ENCODE measurements at places on chromosomes 3 and 15.
A peak's percentile ranks its signal among the peaks of the same experiment; 100 is the strongest.

DNA sequence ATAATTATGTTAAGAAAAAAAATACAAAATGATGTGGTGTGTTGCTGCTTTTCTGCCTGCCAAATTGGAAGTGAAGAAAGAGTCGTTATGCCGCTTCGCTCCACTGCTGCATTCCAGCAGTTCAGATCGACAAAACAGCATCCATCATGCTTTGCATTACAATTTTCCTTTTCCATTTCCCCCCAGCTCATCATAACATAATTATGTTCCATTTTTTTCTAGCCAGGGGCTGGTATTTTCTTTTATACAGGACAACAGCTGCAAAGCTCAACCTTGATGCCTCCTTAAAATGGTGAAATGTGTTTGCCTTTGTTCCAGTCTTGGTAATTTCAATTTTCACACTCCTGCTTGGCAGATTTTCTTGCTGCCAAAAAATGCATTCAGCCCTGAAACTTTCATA is 44.9 kb upstream of the KBTBD12 start:
- DNase-seq, result no peak

DNA sequence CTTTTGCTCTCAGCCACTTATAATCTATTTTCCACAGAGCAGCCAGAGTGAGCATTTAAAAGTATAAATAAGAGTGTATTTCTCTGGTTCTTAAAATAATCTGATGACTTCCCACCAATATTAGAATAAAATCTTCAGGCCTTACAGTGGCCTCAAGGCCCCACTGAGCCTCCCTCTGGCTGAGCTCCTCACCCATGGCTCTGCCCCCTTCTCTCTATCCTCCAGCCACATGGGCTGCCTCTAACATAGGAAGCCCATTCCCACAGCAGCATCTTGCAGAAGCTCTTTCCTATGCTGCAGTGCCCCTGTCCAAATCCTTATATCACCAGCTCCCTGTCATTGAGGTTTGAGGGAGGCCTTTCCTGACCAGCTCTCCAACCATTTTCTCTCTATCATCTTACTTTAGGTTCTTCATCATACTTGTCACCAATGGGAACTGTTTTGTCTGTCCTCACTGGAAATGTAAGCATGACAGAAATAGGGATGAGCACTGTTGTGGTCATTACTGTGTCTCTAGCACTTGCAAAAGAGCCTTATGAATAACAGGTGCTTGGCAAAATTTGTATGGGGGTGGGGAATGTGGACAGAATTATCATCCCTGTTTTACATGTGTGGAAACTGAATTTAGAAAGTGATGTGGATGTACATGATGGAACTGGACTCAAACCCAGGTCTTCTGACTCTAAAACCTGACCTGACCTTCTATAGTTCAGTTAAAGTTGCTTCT is 250.6 kb downstream of the NR1D2 start:
- DNase-seq, result no peak

- DNase-seq, result no peak
Measured at GRCh38 chr3:17605032-17605431, 137.4 kb downstream of the TBC1D5 start.

DNA sequence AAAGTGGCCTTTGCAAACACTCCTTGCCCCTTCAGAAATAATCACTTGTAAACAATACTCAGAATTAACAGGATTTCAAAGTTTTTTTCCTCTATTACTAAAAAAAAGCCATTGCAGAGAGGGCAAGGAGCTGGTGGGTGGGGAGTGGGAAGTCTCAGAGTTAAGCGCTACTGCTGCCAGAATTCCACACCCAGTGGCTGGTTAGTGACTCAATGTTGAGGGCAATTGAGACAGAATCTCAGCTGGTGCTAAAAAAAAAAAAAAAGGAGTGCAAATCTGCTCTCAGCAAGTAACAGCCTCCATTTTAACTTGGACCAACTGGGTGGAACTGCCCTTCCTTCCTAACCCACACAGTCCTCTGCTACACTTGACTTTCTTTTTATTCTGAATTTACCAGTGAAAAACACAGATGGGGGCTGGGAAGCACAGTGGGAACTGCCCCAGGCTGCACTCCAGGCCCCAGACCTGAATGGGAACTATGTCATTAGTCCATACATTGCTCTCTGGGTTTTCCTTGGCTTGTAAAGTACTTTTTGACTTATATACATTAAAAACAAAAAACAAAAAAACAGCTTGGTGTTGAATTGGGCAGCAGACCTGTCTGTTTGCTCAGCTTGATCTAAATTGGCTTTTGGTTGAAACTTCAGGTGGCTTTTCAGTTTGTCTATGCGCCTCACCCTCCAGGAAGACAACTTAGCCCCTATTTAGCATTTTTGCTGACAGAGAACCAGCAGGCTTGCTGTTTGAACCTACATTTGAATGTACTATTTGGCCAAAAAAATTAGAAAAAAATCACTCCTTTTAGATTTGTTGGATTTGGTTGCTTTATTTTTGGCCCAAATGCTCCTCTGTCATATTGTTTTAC is 357.8 kb upstream of the TBL1XR1 start:
- DNase-seq, result no peak

DNA sequence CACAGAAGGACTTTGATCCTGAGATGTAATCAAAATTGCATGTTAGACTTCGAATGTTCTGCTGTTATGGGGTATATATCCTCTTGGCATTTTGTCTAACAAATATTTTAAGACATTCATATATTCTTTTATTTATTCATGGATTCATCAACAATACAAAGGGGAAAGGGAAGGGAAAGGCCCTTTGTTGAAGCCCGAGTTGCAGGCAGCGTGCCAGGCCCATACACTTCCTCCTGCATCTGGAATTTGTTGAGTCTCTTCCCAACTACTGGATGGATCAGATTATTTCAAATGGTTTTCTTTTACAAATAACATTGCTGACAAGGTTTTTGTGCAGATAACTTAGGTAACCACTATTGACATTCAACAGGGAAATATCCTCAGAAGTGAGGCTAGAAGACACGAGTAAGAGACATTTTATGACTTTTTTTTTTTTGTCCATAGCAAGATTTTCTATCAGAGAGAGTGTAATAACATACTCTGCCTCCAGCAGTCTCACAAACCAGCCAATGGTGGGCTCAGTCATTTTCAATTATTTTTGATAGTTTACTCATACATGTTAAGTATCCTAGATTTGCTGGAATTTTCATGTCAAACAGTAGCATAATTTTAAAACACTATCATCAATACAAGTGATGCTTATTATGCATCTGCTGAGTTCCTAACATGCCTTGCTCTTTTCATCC is 94.3 kb downstream of the RPL39L start:
- no peak for DNase-seq

GRCh38 chr15:63353261-63353660 is 28.4 kb downstream of the CA12 start:
- DNase-seq, result no peak

- no peak for DNase-seq
Measured at GRCh38 chr3:185931777-185932612, 5.8 kb downstream of the TRA2B start.

DNA sequence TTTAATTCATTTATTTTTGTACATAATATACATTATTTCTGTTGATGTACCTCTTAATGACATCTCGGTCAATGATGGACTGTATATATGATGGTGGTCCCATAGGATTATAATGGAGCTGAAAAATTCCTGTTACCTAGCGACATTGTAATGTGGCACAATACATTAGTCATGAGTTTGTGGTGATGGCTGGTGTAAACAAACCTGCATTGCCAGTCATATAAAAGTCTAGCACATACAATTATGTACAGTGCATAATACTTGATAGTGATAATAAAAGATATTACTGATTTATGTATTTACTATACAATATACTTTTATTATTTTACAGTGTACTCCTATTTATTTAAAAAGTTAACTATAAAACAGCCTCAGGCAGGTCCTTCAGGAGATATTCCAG is 15.1 kb downstream of the TTC14 start:
- no peak for DNase-seq

DNA sequence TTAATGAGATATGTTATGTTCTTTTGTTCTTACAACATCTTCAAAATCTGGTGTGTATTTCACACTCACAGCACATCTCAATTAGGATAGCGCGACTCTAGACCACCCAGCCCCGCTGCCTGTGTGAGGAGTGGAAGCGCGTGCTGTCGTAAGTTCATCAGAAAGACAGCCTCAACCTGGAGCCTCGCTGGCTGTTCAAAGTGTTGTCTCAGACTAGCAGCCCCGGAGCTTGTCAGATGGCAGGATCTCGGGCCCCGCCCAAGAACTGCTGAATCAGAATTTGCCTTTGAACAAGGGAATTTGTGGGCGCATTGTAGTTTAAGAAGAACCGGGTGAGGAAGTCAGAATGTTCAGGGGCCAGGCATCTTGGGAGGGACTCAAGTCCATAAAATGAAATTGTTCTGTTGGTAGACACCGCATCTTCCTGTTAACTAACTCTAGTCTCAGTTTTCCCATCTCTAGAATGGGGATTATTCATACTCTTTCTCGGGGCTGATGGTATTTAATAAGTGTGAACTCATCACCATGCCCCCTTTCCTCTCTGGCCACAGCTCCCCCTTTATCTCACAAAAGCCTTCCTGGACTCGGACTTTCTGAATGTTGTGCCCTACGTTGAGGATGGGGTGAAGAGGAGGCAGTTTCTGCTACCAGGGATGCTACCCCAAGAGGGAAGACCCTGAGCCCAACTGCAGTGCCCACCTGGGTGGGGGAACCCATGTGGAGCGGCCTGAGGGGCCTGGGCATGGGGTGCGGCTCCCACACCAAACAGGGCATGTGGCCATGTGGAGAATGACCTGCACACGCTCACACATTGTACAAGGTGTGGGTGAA is 40.4 kb downstream of the BHLHE40 start:
- peak; percentile 54 for DNase-seq

DNA sequence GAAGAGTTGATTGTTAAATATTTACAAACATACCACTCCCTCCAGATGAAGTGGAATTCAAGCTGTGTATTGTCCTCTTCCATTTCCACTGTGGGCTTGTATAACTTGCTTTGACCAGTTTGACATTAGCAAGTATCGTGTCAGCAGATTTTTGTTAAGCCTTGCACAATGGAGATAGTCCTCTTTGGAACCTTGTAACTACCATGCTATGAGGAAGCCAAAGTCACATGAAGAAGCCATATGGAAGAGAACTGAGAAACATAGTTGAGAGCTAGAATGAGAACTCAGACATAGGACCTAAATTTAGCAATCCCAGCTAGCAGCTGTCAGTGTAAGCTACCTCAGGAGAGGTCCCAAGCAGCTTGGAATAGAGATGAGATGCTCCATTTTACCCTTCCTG is 889.2 kb downstream of the PDCD6IP start:
- DNase-seq, result no peak

DNA sequence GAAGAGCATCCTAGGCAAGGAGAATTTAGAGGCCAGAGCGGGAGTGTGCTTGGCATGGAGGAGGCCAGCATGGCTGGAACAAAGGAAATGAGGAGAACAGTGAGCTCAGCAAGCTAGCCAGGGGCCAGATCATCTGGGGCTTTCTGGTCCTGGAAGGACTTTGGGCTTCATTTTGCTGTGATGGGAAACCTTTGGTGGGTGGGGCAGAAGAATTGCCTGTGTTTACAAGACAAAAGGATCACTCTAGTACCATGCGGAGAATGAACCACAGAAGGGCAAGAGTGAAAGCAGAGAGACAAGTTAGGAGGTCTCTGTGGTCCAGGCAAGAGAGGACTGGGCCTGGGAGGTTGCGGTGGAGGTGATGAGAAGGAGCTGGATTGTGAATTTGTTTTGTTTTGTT is 61.6 kb upstream of the FOXP1 start:
- no peak for DNase-seq

GRCh38 chr3:11556851-11557644 is 86.7 kb downstream of the VGLL4 start:
- no peak for DNase-seq

- DNase-seq, result no peak
Measured at GRCh38 chr3:112813723-112814171, 32.9 kb downstream of the CD200R1L start.

GRCh38 chr3:69665026-69665737 is 74.1 kb upstream of the MITF start:
- no peak for DNase-seq

GRCh38 chr15:95741830-95742229 is 588.7 kb upstream of the NR2F2 start:
- DNase-seq, result no peak

- DNase-seq, result no peak
Measured at GRCh38 chr3:131694376-131694775, 191.6 kb upstream of the MRPL3 start.

- no peak for DNase-seq
Measured at GRCh38 chr3:27686642-27687041, 35.5 kb downstream of the EOMES start.

DNA sequence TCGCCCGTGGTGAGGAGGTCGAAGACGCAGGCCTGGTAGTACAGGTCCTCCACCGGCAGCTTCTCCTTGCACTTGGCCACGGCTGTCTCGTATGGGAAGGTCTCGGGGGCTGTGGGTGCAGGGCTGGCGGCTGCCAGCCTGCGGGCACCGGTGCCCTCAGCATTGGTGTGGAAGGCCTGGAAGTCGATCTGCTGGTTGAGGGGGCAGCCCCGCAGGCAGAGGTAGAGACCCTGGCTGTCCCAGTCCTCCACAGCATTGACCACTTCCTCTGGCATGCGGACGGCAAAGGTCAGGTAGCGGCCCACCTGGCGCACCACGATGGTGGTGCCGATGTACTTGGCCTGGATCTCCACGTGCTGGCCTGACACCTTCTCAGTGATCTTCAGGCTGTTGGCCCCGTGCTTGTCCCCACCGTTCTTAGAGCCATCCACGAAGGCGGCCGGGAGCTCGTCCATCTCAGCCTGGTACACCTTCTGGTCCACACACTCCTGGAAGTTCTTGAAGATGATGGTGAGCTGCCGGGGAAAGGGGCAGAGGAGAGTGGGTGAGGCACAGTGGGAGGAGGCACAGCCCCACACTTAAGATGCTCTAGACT is 43.7 kb downstream of the RGMA start:
- no peak for DNase-seq

DNA sequence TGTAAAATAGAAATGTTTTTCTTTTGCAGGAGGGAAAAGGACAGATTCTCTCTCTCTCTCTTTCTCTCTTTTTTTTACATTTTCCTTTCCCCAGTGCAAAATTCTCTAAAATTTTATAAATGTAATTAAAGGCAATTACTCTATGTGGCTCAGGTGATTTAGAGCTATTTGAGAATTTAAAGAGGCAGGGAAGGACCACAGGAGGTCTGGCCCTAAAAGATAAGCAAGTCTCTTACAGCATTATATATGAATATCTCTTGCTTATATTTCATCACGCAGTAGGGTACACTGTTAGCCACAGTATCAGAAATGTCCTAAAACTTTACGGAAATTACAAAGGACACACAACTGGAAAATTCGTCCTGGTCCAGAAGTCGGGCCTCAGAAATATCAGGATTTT is 70.5 kb upstream of the PPIB start:
- DNase-seq, result no peak

GRCh38 chr3:39502838-39503145 is 35.3 kb downstream of the MOBP start:
- DNase-seq, result no peak

GRCh38 chr15:71093054-71094024 is 21.9 kb upstream of the THSD4 start:
- DNase-seq, result no peak

- DNase-seq, result no peak
Measured at GRCh38 chr3:157695586-157695985, 192.4 kb upstream of the VEPH1 start.

DNA sequence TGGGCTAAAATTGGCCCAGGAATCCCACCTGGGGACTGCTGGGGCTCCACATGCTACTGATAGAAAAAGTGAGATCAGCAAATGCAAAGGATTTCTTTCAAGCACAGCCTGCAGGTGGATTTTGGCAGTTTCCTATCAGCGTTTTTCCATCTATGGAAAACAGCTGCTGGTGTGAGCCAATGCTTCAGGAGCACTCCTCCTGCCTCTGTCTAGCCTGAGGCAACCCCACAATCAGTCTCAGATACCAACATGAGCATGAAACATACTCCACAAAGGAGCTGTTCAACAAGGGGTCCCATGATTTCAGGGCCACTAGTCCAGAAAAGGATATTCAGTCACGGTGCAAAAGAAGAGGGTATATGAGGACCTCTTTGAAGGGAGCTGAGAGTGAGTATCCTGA is 311.5 kb upstream of the THBS1 start:
- DNase-seq, result no peak

Measured in stimulated activated CD4-positive, alpha-beta T cell treated with anti-CD3 and anti-CD28 coated beads, TNF-alpha, amount 100 ng/mL, for 1 hour (primary cell).